T-helper 22 cell (primary cell): ENCODE measurements at places on chromosomes 4 and X.

GRCh38 chrX:108223585-108223984 lies 132.0 kb downstream of the ATG4A start:
- no peak for DNase-seq

GRCh38 chr4:48752726-48753125 lies 27.4 kb downstream of the FRYL start:
- no peak for DNase-seq

DNA sequence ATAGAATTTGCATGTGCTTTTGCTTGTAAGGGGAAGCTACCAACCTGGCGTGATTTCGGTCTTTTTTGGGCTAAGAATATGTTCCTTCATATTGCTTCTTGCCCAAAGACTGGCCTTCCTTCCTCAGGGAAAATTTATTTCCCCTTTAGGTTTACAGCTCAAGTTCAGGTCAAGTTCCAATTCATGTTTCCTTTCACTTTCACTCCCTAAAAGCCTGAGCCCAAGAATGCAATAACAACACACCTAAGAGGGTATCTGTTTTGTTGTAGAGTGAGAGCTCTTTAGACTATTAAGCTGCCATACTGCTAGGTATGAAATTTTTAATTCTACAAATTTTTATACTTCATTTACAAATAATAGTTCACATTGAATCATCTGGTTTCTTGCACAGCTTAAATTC lies 299.6 kb downstream of the TLL1 start:
- no peak for DNase-seq

- no peak for DNase-seq
Measured at GRCh38 chr4:153019906-153020305, 83.8 kb downstream of the FHDC1 start.

DNA sequence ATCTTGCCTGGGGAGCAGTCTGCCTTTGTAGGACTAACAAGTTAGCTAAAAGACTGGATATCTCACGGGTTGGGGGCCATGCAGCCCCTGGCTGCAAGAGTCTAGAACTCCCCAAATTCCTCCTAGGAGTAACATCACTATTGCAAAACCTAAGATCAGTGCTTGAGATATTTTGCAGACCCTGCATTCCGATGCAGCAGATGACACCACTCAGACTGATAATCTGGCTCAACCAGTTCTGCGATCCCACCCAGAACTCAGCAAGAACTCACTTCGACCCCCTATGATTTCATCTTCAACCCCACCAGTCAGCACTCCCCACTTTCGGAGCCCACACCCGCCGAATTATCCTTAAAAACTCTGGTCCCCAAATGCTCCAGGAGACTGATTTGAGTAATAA lies 834.0 kb downstream of the C4orf33 start:
- DNase-seq = no peak

- no peak for DNase-seq
Measured at GRCh38 chrX:103941201-103941975, 21.0 kb upstream of the TMSB15B start.

DNA sequence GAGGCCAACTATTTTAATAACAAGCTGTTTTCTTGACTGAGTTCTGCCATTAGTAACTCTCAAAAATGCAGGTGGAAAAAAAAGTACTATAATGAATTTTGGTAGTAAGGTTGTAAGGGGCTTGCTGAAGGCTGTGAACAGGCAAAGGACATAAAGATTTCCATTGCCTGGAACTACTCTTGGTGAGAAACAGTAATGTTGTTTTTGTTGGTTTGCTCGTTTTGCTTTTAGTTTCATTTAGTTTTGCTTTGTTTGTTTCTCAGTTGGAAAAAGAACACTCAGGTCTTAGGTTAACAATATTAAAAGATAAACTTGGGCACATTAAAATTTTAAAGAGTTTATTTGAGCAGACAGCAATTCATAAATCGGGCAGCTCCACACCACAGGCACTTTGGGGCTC lies 824.5 kb upstream of the HTR2C start:
- no peak for DNase-seq

DNA sequence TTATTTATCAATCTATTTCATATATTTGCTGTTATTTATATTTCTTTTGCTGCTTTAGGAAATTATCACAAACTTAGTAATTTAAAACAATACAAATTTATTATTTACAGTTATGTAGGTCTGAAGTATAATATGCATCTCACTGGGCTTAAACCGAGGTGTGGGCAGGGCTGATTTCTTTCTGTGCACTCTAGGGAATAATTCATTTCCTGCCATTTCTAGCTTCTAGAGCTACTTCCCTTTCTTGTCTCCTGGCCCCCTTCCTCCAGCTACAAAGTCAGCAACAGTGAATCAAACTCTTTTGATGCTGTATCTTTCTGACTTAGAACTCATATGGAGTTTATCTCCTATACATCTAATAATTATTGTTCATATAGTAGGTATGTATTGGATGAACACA lies 303.5 kb upstream of the ARSJ start:
- no peak for DNase-seq

DNA sequence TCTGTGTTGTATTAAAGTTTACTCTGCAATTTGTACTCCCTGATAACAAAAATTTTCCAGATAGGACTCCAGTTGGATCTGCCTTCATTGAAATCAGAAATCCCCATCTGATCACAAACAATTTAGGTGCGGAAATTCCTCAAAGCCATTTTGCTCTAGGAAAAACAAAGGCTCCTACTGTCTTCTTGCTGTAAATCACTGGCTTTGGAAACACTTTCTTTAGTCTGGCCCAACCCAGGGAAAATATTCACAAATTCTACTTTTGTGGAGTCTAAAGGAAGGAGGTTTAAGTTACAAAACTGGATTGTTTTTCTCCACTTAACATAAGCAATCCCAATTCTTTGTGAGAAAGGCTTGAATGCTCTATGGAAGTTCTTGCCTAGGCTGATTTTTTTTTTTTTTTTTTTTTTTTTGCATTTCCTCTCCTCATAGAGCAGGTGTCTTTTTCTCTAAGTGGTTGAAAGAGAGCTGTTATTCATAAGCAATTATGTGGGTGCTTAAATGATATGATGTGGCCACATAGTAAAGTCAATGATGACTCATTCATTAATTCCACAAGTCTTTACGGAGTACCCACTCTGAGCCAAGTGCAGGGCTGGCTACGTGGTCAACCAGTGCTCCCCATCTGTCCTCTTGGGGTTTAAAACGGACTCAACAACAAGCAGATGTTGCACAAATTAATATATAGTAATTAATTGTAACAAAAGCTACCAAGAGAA lies 261.4 kb downstream of the LDB2 start:
- DNase-seq = no peak

DNA sequence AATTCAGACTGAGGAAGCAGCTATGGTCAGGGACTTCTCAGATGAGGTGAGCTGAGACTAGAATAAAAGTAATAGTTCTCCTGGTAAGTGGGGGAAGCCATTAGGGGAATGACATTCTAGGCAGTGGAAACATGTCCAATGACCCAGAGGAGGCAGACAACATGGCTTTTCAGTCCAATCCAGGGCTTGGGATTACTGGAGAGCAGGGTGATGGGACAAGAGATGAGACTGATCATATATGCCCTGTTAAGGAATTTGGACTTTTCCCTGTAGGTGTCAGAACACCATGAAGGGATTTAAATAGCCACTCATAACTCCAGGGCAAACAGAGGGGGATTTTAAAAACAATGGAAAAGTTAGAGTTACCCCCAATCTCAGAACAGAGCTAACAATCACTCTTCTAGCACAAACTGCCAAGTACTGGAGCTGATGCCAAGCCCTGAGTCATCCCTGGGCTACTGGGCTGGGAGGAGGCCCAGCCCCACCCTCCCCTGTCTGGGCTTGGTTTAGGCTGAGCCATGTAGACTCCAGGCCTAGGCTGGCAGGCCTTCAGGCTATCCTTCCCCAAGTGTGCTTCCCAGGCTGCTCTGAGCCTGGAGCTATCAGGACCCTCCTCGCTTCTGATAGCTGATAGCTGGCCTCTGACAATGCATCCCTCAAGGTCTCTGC lies 22.7 kb upstream of the MSN start:
- DNase-seq = no peak

GRCh38 chr4:20416800-20417199 lies 165.1 kb downstream of the SLIT2 start:
- no peak for DNase-seq

GRCh38 chr4:172751550-172751949 lies 417.1 kb upstream of the GALNT7 start:
- DNase-seq = no peak

GRCh38 chr4:77201857-77202256 lies 44.9 kb downstream of the CCNG2 start:
- DNase-seq = no peak

DNA sequence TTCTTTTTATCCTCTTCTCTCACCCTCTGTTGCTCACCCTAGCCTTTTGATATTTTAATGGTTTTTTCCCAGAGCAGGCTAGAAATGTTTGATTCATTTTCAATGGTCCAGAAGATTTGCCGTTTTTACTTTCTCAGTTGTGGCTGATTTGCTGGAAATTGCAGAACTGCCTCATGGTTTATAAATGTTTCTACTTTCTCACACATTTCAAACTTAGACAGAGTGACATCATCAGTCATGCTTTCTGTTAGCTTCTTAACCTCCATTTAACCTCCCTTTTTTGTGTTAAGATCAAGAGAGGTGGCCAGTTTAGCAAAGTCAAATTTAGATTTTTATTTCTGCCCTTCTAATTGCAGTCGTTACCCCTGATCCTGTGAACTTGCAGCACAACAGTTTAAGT lies 8.7 kb downstream of the RXFP1 start:
- no peak for DNase-seq

- no peak for DNase-seq
Measured at GRCh38 chr4:56195025-56195424, 192.3 kb downstream of the AASDH start.

GRCh38 chrX:45428831-45429230 lies 228.2 kb upstream of the DIPK2B start:
- DNase-seq = no peak

DNA sequence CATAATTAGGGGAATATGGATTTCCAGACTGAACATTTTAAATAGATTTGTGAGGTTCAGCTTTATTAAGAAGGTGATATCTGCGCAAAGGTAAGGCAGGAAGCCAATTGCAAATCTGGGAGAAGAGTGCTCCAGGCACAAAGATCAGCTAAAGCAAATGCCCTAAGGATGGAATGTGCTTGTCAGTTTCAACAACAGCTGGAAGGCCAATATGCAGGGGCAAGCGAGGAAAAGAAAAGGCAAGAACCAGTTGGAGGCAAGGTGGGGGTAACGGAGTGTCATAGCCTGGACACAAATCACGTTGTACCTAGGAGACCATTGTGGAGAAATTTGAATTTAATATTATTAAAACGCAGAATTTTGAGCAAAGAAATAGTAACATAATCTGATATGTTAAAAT lies 1710.3 kb upstream of the PCDH7 start:
- no peak for DNase-seq

- DNase-seq = no peak
Measured at GRCh38 chr4:83905952-83906351, 370.0 kb downstream of the GPAT3 start.

- no peak for DNase-seq
Measured at GRCh38 chr4:105509714-105510113, 35.9 kb upstream of the PPA2 start.

- no peak for DNase-seq
Measured at GRCh38 chr4:147289181-147289580, 191.7 kb upstream of the EDNRA start.

- DNase-seq = no peak
Measured at GRCh38 chrX:71144651-71145050, at the start of gene NLGN3. Gene NLGN3 (plus strand): TSS chrX:71144841. CDS start chrX:71147750, 2,909 bp downstream.

GRCh38 chr4:30295652-30296051 lies 424.5 kb upstream of the PCDH7 start:
- DNase-seq = no peak

- DNase-seq = no peak
Measured at GRCh38 chrX:69158166-69158980, 6.9 kb downstream of the PJA1 start.

DNA sequence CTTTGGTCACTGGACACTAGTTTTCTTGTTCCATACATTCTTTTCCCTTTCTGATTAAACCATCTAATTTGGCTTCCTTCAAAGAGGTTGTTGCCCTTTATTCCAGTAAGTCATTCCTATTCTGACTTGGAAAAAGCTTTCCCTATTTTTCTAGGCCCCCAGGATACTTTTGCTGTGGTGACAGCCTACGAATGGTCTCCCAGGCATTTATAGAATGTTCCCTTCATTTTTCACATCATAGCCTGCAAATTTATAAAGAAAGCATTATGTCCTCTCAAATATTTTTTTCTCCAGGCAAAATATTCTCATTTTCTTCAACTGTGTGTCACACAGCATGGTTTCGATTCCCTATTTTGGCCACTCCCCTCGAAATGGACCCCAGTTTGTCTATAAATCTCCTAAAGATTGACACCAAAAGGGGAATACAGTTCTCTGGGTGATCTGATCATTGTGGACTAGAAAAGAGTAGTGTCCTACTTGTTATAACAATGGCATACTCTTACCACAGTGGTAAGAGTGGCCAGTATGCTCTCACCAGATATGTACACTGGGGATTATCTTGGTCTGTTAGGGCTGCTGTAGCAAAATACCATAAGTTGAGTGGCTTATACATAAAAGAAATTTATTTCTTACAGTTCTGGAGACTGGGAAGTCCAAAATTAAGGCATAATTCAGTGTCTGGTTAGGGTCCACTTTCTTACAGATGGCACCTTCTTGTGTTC lies 41.5 kb upstream of the BMP2K start:
- DNase-seq = no peak

DNA sequence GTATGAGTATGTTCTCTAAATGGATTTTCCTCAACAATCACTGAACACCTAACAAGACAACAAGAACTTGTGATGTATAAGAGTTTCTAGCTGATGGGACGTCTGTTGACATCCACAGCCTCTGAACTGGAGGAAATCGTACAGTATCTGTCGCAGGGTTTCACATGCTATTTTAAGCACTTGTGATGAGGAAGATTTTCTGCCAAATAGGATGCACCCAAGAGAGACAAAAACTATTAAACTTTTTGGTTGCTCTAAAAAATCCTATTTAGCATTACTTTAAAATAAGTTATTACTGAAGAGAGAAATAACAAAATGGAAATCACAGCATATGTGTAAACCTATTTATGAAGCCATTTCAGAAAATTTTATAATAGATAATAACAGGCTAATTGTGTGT lies 356.1 kb upstream of the SLC7A11 start:
- DNase-seq = no peak

DNA sequence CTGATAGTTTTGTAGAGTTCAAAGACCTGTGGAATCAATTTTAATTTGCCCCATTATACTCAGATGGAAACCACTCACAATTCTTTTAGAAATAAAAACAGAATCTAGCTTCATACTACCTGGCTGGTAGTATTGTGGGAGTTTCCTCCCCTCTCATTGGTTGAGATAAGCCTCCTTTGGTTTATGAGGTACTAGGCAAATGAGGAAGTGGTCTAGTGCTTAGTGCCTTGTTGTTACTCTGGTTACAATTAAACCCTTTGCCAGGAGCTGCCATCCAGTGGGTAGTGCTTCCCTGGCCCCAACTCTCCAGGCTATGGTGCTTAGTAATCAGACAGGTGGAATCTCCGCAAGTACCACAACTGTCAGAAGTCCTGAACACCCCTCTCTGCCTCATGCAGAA lies 118.3 kb downstream of the CDKL5 start:
- no peak for DNase-seq
